ENCODE measurements at places on chromosomes 2 and 18.

- DNase-seq, result no peak
These were observed 159.6 kb upstream of the RAB6C start for GRCh38 chr2:129819855-129820254.

DNA sequence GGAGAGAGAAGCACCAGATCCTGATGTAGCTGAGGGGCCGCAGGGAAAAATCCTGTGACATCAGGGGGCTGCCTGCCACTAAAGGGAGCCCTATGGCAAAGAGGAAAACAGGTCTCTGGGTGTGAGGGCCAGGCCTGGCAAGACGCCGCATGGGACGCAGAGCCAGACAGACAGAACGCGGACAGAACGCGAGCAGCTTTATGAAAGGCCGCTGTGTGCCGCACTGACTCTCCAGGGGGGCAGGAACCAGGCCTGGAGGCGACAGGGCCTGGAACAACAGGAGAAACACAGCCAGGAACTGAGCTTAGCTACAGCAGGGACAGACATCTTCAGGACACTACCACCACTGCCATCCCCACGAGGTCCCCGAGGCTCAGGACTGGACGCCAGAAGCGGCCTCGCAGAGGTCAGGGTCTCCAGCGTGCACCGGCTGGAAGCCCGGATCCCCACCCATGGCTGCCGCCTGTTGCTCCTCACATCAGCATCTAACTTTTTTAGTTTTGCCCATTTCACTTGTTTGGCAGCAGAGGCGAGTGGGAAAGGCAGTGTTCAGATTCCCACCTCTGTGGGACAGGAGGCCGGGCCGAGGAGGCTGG is 131.6 kb downstream of the VAPA start:
- DNase-seq, result no peak

- no peak for DNase-seq
These were observed 11.6 kb downstream of the CROCC2 start for GRCh38 chr2:240917684-240918257.

DNA sequence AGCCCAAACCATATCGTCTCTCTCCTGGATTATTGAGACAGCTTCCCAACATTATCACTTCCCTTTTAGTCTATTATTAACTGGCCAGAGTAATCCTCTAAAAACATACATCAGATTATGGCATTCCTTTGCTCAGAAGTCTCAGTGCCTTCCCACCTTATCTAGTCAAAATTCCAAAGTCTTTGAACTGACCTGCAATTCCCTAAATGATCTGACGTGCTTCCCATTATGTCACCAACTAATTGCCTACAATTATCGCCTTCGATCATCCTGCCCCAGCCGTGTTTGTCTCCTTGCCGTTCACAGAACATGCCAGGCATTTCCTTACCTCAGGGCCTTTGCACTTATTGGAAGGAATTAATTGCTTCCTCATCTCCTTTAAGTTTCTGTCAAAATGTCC is 332.4 kb downstream of the IRS1 start:
- DNase-seq, result no peak

- no peak for DNase-seq
These were observed 850.8 kb downstream of the LRP1B start for GRCh38 chr2:141280037-141280436.

- no peak for DNase-seq
These were observed 36.8 kb upstream of the AQP4 start for GRCh38 chr18:26902291-26902690.

- no peak for DNase-seq
These were observed 280.3 kb downstream of the NDUFA10 start for GRCh38 chr2:239744706-239745340.

DNA sequence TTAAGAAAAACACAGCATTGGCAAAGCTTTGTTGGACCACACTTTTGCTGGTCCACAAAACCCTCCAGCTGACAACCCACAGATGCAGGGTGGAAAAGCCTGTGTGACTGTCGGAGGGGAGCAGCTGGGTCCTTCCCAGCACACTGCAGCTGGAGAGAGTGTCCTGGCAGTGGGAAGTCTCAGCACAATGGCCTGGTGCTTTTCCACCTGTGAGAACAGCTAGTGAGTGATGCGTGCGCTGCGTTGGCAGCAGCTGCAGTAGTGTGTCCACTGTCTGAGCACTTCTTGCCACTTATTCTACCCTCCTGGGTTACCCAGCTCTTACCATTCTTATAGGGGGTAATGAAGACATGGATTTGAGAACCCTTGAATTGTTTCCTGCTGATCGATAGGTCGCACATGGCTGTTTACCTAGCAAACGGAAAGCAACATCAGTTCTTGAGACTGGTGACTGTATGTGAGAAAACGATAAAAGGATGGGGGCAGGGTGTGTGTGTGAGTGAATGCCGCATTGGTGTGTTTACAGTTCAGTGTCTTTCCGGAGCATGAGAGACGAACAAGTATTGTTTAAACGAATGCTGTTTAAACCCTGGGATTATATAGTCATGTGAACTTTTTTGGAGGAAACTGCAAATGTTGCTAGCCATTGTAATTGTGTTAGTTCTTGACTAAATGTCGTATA is 69.7 kb downstream of the LYPD6 start:
- no peak for DNase-seq

DNA sequence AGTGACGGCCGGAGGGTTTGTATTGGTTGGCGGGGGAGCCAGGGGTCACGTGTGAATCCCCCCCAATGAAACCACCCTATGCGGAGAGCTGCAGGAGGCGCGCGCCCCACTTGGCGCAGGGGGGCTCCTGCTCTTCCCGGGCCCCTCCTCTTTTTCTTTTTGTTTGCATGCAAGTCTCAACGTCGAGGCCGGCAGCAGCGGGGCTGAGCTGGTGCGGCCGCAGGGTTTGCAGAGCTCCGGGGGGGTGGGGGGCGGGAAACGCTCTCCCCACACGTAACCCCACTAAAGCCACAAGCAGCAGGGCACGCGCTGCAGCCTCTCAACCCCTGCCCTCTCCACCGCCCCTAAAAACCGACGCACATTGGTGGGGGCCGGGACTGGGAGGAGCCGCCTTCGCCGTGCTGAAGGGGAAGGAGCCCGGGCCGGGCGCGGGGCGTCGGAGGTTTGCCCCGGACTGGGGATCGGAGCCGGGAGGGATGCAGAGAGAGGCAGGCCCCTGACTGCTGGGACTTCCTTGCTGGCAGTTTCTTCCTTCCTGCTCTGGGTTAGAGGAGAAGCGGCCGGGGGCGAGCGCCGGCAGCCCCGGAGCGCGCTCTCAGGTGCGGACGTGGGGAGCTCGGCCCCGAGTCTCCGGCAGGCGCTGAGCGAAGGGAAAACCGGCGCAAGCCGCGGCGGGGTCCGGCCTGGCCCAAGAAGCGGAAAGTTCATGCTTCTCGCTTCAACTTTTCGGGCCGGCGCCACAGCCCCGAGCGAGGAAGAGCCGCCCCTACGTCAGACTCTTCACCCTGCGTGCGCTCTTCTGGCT is 864 bp downstream of the LBH start:
- DNase-seq, result no peak

Measured in activated CD4-positive, alpha-beta T cell treated with anti-CD3 and anti-CD28 coated beads, Interleukin-2, amount 50 U/mL, for 24 hours (primary cell).